ENCODE measurements at places on chromosomes 3 and 15.

DNA sequence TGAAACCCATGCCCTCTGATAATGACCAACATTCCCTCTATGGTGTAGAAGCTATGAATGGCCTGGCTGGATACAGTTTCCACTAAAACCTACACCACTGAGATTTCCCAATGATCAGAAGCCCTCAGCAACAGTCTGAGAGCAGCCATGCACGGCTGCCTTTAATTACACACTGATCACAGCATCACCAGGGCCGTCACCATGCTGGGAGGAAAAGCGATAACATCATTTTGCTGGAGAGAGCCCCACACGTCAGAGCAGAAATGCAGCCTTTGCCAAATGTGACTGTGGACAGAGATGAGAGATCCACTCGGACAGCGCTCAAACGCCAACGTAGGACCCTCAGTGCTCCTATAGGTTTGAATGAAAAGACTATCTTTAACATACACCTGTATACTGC lies 135.0 kb downstream of the XXYLT1 start:
- no peak for DNase-seq

DNA sequence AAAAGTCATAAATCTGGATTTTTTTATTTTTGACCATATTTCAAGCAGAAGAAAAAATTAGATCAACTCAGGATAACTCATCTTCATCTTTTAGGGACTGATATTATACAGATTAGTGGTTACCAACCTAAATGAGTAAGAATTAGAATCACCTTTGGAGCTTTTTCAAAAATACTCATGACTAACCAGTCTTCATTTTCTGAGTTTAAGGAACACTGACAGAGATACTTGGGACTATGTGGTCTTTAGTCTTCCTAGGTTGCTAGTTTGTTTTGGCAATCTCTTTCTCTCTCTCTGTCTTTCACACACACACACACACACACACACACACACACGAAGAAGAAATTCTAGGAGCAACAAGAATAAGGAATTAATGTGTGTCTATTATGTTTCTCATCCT lies 50.1 kb downstream of the TMOD3 start:
- no peak for DNase-seq

- peak; percentile 2 for DNase-seq
These were observed 82.9 kb downstream of the EOMES start for GRCh38 chr3:27639271-27639670.

DNA sequence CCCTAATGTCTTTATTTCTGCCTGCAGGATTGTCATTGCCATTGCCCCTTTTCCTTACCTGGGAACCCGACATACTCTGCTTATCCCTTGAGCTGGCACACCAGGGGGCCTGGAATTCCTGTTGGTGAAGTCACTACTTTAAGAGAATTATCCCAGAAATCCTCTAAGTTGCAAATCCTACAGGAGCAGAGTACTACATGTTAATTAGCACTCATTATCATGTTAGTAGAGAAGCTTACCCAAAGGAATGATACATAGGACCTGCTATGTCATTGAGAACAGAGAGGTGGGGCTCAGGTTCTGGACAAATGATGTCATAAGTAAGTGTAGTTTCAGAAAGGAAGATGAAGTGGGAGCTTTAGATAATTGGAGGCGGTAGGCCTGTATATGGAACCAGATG lies 27.4 kb downstream of the SCG5 start:
- no peak for DNase-seq

GRCh38 chr15:85837011-85837433 lies 42.3 kb upstream of the KLHL25 start:
- no peak for DNase-seq

DNA sequence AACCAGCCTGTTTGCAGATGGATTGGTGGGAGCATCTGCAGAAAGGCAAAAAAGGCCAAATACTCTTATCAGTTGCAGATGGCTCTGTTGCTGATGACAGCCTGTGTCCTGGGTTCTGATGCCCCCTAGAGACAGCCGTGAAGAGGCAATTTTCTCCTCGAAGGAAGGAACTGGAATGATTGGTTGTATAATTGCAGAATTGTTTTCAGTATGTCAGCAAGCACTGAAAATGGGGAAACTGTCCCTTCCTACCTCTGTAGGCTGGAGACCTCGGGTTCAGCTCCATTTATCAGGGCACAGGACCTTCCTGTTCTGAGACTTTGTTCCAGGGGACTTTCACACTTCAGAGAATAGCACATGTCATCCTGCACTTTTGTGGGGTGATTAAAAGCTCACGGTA lies 103.0 kb downstream of the PGPEP1L start:
- DNase-seq, result no peak

- no peak for DNase-seq
These were observed 23.8 kb upstream of the ABI3BP start for GRCh38 chr3:101017017-101017416.

GRCh38 chr3:47849699-47850563 lies 47.0 kb downstream of the DHX30 start:
- no peak for DNase-seq

DNA sequence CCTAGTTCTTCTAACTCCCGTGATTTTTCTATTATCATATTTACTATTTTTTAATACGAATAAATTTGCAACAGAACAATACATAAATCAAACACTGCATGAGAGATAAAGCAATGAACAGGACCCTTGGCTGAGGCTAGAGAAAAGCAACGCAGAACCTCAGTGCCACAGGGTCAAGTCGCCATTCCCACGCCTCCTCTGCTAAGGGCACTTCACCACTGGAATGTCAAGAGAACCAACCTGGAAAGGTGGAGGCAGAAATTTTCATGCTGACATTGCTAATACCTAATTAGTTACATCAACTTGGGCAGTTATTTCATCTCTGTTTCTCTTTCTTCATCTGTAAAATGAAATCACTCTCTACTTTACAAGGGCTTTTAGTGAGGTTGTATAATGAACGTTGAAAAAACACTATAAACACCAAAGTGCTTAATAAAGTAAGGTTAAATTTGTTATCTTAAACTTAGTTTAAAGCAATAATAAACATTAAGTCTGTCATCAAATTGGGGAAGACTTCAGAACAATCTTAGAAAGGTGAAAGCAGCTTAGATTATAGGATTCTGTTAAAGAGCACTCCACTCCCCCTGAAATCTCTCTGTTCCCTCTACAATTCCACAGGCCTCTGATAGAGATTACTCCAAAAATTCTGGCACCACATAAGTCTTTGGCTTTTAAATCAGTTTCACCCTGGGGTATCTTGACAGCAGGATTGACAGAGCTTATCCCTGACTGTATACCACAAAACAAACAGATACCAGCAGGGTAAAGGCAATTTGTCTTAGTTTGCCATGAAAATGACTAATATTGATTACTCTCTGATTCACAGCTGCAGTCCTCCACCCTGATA lies 41.9 kb downstream of the PLCH1 start:
- DNase-seq, result no peak

GRCh38 chr3:41711651-41712050 lies 250.3 kb downstream of the ULK4 start:
- no peak for DNase-seq

DNA sequence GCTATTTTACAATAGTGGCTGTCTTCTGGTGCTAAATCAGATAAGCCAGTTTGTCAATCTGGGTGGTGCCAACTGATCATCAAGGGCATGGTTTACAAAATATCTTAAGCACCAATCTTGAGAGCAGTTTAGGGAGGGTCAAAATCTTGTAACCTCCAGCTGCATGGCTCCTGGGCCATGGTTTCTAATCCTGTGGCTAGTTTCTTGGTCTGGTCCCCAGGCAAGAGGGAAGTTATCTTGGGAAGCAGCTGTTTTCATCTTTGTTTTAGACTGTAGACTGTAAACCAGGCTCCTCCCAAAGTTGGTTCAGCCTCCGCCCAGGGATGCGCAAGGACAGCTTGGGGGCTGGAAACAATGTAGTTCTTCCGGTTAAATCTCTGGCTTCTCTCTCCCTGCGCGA lies 166.8 kb downstream of the IL1RAP start:
- no peak for DNase-seq

GRCh38 chr3:181700168-181701087 lies 11.3 kb upstream of the SOX2 start:
- no peak for DNase-seq

GRCh38 chr3:38551026-38551832 lies 55.1 kb downstream of the EXOG start:
- no peak for DNase-seq

DNA sequence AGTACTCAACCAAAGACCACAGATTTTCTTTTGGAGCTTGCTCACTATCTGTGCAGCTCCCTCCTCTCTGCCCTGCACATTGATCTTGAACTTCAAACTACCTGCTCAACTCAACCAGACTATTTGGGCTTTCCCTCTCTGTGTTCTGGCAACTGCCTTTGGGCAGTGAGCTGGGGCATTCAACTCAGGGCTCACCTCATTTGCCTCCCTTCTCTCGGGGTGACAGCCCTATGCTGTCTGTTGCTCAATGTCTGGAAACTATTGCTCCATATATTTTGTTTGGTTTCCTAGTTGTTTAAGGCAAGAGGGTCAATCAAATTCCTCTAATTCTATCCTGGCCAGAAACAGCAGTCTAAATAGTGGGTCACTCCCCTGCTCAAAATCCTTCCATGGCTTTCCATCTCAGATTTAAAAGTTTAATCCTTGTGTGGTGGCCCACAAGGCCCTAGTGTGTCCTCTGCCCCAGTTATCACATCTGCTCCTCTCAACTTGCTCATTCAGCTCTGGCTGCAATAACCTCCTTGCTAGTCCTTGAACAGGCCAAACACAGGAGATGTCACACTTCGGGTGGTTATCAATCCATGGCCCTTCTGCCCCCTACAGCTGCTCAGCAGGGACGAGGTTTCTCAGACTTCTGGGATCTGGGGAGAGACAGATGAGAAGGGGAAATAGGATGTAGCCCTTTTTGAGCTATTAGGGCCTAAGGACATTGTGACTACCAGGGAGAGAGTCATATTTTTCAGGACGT lies 67.8 kb downstream of the SNRK start:
- DNase-seq, result no peak

GRCh38 chr3:151775314-151776258 lies 38.3 kb upstream of the AADAC start:
- no peak for DNase-seq

GRCh38 chr3:161500068-161500796 lies 3.6 kb downstream of the OTOL1 start:
- DNase-seq, result no peak

GRCh38 chr3:106570426-106570825 lies 701.6 kb upstream of the CBLB start:
- DNase-seq, result no peak

DNA sequence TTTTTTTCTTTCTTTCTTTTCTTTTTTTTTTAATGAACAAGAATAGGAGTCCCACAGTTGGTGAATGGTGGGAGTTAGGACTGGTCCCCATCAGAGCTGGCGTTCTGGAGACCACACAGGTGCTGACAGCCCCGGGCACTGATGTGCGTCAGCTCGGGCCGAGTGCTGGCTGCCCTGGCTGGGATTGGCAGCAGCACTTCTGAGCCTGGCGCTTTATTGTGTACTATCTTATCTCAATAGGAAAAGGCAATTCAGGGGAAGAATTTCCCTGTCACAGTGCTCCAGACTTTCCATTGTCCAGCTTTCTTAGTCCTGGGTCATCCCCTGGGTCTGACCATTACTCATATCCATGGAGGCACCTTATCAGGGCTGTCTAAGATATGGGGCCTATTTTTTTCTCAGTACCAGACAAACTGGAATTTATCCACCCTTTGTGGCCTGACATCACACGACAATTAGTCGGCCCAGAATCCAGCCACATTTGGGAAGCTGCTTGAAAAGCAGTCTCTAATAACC lies 54.1 kb downstream of the TMEM44 start:
- no peak for DNase-seq

DNA sequence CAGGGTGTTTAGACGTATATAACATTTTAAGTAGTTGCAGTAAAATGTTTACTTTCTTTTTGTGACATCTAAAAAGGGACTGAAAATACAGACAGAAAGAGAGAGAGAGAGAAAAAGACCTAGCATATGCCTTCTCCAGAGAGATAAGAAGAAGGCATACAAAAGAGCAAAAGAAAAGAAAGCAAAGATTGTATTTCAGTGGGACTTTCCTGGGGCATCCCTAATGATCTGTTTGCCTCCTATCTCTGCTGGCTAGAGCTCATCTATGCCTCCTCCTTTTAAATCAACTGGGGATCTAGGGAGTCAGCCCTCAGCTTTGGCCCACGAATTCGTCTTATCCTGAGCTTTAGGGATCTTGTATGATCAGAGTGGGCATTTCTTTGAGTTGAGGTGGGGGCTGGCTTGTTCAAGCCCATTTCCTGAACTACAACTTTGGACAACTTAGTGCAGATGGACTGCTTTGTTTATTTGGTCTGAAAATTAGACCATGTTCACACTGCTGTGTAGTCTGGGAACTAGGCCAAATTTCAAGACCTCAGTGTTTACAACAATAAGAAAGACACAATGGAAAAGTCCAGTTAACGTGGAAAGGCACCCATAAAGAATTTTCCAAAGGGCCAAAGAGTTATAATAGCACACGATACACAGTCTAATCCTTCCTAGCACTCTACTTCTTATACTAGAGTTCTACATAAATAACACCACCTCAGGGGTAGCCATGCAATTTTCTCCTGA lies 61.0 kb downstream of the ATP8B4 start:
- DNase-seq, result no peak

- DNase-seq, result no peak
These were observed 57.6 kb downstream of the FRMD4B start for GRCh38 chr3:69328103-69328962.

DNA sequence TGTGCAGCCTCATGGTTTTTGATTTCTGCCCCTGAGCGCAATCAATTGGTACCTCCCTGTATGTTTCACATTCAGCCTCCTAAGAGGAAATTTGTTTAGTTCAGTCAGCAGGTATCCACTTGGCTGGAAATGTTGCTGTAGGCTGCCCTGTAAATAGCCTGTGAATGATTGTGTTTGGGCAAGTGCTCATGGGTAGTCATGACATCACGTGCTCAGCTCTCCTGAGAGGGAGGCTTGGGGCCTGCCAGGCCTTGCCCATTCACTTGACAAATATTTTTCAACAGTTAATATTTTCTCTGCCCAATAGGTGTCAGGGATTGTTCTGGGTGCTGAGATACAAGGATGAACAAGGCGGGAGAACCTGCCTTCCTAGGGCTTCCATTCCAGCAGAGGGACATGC lies 13.3 kb downstream of the HRH1 start:
- no peak for DNase-seq

DNA sequence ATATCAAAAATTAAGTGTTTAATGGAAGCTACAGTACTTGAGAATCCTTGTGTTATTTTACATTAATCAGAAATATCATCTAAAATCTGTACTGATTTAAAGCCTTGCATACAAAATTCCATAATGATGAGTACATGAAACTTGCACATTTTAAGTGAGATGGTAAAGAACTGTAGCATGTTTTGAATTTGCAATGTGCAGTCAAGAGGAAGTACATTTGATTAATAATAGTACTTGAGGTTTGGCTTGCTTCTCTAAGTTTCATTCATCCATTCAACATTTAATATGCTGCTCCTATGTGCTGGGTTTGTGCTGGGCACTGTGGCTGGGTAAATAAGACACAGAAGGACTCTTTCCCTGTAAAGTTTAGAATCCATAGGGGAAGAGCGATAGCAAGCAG lies 332.3 kb downstream of the CNTN3 start:
- no peak for DNase-seq
